ENCODE measurements at places on chromosomes 2 and 18.

GRCh38 chr18:11078491-11078890, 70.9 kb downstream of the PIEZO2 start:
- DNase-seq = no peak

DNA sequence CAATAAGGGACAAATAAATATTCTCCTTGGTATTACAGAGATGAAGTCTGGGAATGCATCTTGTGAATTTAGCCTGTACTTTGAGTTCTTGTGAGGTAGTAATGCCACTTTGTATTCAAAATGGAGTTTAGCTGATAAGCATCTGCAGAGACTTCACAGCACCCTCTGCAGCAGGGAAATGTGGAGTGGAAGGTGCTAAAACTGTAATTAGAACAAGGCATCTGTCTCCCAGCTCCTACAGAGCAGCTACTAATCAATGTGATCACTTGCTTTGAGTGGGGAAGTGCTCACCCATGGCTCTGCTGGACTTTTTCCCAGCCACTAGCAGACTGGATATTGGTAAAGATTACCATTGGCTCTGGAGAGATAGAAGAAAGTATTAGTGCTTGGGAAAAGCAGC, 56.2 kb upstream of the TMEFF2 start:
- no peak for DNase-seq

DNA sequence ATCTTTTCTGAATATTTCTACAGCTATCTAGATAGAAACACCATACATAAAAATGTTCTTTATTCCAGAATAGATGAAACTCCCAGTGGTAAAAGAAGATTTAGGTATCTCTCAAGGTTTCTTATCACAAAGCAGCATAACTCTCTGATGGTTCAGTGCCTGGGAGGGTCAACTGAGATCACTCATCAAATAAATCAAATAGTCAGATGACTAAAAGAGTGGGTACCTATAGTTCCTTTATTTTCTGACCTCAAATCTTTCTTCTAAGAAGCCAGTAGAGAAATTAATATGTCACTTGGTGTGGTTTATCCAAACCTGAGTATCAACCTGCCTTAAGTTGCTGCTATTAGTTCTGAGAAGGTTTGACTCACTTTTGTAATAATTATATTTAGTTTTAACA, 120.9 kb downstream of the TMEFF2 start:
- DNase-seq = no peak

- no peak for DNase-seq
Observed at GRCh38 chr2:84901593-84902120, 3.8 kb upstream of the TMSB10 start.

DNA sequence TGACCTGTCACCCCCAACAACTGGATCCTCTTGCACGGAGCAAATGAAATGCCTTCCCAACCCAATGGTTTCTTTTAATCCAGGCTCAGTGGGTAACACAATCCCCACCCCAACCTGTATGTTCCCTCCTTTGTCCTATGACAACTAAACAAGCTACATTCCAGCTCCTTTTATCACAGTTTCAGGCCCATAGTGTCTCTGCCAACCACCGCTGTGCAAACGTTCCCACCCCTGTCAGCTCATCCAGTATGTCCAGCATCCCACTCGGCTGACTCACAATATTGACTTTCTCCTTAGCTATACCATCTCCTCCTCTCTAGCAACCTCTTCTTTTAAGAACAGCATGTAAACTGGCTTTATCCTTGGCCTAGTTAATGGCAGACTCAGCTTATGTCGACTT, 117.9 kb upstream of the PPP1CB start:
- no peak for DNase-seq

DNA sequence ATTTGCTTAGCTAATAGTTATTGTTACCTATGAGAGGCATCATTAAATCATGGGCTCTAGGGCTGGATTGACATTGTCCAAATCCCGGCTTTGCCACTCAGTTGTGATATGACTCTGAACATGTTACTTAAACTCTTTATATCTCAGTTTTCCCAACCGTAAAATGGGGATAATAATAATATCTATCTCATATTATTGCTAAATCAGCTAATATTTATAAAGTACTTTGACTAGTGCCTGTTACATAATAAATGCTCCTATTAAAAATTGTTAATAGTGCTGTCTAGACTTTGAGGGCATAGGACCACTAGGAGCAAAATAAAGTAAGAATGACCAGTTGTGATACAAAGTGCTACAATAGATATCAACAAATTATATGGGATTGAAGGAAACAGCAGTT, 376.3 kb upstream of the FIGN start:
- no peak for DNase-seq

GRCh38 chr2:191565647-191566198, 112.2 kb upstream of the NABP1 start:
- DNase-seq = no peak

- no peak for DNase-seq
Observed at GRCh38 chr2:59395119-59395518, 1154.0 kb upstream of the FANCL start.

DNA sequence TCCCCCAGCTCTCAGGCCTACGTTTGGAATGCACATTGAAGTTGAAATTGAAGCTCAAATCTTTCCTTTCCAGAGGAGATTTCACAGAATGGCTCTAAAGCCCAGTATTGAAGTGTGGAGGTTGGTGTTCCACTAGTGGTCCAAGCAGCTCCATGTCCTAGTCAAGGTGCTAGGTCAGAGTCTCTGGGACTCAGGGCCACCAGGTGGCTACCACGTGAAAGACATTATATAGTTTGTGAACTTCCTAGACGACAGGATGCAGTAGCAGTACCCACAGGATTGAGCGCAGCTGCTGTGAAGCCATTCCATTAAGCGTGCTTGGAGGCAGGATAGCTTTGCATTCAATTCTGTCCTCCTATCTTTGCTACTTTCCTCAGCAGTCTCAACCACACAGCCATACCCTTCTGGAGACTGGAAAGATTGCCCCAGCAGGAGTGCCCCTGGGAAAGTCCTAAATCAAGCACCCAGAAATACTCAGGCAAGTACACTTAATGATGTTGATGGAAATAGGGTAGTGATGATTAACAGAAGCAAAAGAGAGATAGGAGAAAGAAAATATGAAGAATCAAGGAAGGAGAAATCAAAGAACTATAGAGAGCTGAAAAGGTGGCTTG, 4.7 kb upstream of the TGFA start:
- no peak for DNase-seq

DNA sequence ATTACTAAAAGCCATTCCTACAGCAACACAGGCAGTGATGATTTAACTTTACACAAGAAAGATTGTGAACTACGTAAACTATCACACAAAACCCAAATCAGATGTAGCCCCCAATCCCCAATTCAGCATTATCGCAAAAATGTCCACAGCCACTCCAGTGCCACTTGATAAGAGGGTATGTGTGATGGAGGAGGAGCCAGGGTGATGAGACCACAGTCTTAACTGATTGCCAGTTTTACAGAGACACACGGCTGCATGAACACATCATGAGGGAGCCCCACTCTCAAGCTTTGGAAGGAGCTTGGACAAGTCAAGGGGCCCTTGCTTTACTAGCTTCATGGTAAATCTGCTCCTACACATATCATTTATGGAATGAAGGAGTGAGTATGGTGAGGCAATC, 116.0 kb downstream of the FAM161A start:
- DNase-seq = no peak

GRCh38 chr18:13900633-13901032, 14.7 kb downstream of the MC2R start:
- DNase-seq = no peak

- peak; percentile 96 for DNase-seq
Observed at GRCh38 chr2:207252979-207253645, 87.4 kb upstream of the KLF7 start.

- no peak for DNase-seq
Observed at GRCh38 chr2:69572641-69573040, 70.9 kb downstream of the AAK1 start.

GRCh38 chr2:38217401-38218188, 141.6 kb upstream of the CYP1B1 start:
- DNase-seq = no peak

GRCh38 chr2:118185210-118186109, 97.2 kb downstream of the INSIG2 start:
- no peak for DNase-seq

DNA sequence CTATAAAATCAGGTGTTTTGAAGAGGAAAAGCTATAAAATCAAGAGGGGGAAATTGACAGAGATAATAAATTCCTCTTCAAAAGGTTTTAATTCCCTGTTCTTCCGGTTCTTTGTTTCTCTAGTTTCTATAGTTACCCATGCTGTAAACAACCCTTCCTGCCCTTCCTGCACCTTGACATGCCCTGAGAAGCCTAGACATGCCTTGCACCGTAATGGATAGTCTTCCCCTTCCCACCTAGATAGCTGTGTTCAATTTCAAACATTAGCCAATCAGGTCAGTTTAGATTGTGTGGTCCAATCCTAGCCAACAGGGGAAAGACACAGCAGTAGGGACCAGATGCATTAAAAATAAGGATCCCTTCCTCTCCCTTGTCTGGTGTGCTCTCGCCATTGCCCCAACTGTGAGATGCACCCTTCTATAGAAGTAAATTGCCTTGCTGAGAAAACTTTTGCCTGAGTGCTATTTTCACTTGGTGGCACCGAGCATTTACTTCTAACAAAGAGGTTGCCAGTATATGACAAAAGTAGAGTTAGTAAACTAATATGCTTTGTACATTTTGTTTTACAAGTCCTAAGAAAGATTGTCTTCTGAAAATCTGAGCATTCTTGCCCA, 27.1 kb downstream of the SULT1C4 start:
- DNase-seq = no peak

DNA sequence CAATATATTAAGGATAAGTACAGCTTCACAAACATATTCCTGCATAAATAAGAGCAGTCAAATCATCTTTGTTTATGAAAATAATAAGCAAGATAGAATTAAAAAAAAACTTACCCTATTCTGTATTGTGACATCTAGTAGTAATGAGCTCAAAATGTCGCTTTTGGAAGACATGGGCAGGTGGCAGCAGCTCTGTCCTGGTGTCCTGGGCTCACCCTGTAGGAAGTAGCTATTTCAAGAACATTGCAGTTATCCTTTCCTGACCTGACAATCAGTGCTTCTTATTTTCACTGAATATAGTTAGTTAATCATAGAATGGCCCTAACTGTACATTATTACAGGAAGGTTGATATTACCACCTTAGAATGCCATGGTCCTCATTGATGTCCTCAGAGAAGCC, 229.1 kb downstream of the BABAM2 start:
- DNase-seq = no peak

DNA sequence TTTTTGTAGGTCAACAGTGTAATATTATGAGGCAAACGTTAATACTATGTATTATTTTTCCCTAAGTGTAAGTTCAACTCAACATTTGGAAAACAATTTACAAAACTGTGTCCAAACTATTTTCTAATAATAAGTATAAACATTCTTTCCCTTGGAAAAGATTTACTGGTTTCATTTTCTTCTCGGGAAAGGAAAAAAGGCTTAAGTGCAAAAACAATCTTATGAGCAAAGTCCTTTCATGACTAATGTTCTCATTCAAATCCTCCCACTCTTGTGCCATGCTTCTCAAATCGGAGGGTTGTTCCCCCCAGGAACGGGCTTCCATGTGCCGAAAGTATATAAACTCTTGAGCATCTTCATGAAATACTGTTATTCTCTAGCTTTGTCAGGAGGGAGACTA, 19.8 kb upstream of the L3MBTL4 start:
- DNase-seq = no peak

- no peak for DNase-seq
Observed at GRCh38 chr2:85288244-85288725, 39.5 kb downstream of the TGOLN2 start.

- DNase-seq = no peak
Observed at GRCh38 chr2:200625958-200626363, 40.1 kb downstream of the AOX1 start.

- no peak for DNase-seq
Observed at GRCh38 chr2:75162897-75163296, 36.4 kb downstream of the TACR1 start.

- DNase-seq = no peak
Observed at GRCh38 chr18:55779691-55780585, 191.9 kb upstream of the TCF4 start.

DNA sequence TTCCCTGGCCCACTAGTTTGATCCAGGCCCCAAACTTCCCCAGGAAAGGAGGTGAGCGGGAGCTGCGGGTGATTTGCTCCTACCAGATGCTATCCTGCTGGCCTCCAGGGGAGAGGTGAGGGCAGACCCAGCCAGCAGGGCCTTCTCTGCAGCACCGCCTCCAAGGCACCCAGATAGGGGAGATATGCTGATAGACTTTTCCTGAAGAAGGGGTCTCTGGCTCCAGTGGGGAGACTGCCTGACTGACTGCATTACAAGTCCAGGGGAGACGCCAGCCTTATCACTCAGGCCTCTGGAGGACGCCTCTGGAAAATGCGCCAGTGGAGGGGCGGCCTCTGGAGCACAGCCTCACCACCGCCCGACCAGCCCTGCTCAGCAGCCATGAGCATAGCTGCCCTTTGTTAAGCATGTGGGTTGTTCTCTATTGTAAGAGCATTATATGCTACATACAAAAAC, 60.6 kb upstream of the SMAD7 start:
- DNase-seq = no peak

- no peak for DNase-seq
Observed at GRCh38 chr2:170106102-170106840, 71.7 kb upstream of the MYO3B start.

GRCh38 chr2:60318544-60318943, 234.9 kb downstream of the BCL11A start:
- DNase-seq = no peak

- DNase-seq = no peak
Observed at GRCh38 chr18:10530002-10530401, 4.2 kb downstream of the NAPG start.

DNA sequence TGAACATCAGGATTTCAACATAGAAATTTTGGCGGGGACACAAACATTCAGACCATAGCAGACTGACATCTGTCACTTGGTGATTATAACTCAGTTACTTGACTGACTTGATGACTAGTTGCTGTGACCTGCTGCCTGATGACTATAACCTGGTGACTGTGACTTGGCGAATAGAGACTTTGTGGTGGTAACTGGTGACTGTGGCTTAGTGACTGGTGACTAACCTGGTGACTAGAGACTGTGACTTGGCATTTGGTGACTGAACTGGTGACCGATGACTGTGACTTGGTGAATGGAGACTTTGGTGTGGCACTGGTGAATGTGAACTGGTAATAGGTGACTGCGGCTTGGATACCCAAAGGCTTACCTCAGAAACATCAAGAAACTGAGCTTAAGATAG, 563.1 kb upstream of the FAM98A start:
- DNase-seq = no peak

GRCh38 chr18:63216516-63217311, 102.9 kb downstream of the BCL2 start:
- DNase-seq = no peak

GRCh38 chr2:211077216-211077767, 520.9 kb downstream of the CPS1 start:
- DNase-seq = no peak

Measured in NCI-H1436 treated with DMSO at 0.1 percent for 48 hours (cell line).